ENCODE measurements at places on chromosomes 6 and 20. TPM values are rescaled to one million over a fixed set of nuclear protein-coding genes. Genes with fewer than 3 reads are reported as not detected.

- no peak for DNase-seq
Measured at GRCh38 chr20:37933786-37934633, 31.1 kb downstream of the VSTM2L start.

GRCh38 chr6:70396796-70397729 is 16.2 kb upstream of the FAM135A start:
- DNase-seq, result no peak

- DNase-seq, result no peak
Measured at GRCh38 chr6:75850026-75850833, 101.2 kb downstream of the MYO6 start.

OR2B6 gene
- not detected for total RNA-seq

GRCh38 chr20:25000268-25000801 is 7.8 kb upstream of the APMAP start:
- peak; percentile 58 for DNase-seq

- DNase-seq, result peak; percentile 3
Measured at GRCh38 chr6:124131259-124131658, 327.6 kb downstream of the NKAIN2 start.

TINAG gene
- total RNA-seq, result not detected

- no peak for DNase-seq
Measured at GRCh38 chr20:7712661-7713060, 227.6 kb downstream of the HAO1 start.

ARMH2 gene
- total RNA-seq, result not detected

BMP7 gene
- total RNA-seq, result 317 TPM

GNMT gene
- not detected for total RNA-seq

DNA sequence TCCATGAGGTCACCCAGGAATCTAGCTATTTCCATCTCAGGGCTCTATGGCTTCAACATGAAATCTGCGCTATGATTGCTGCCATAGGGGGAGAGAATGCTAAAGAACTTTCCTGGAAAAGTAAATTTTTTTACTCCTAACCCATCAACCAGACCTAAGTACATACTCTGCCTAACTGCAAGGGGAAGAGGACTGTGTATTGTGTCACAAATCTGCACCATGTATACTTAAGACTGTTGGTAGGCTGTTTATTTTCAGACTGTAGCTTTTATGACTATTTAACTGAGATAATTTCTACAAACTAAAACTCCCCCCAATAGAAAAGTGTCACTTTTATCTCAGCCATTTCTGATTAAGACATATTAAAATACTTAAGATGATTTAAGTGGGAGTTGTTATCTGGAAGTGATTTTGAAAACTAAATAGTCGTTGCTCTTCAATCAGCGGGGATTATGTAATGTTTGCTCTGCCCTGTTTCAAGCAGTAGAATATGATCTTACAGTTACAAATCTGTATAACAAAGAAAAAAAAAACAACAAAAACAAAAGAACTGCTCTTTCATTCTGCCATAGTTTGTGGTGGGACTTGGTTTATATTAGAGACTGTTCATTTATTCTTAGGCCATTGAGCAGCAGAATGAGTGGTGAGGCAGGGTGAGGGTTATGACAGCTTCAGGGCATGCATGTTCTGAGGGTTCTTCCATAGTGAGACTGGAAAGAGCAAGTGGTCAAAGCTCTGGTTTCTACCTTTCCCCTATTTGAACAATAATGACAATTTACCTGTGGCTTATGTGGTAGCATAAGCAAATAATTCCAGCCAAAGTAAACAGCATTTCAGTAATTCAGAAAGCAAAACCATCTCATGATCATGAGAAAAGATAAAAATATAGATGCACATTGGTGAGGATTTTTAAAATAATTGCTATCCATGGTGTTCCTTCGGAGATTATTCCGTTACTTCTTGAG is 126.3 kb upstream of the CEP162 start:
- DNase-seq, result peak; percentile 3

DNA sequence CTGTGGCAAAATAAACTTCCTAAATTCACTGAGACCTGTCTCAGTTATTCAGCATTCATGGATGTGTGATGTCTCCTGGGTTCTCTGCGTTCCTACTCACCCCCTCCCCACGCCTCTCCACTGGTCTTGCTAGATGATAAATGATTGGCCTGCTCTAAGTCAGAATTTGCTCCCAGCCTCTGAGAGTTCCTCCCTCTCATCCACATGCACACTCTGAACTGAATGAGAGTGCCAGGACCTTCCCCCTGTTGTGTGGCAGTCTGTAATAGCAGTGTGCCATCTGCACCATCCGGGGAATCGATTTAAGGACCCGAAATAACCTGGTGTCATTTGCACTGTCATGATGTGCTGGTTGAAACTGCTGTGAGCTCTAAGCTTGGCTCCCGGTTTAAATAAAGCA is 135.8 kb upstream of the AFDN start:
- DNase-seq, result no peak

VSTM2L gene
- total RNA-seq, result 0.16 TPM

CLPSL2 gene
- total RNA-seq, result 2.0 TPM

ACSS1 gene
- 113 TPM for total RNA-seq

- no peak for DNase-seq
Measured at GRCh38 chr6:4489538-4489937, 286.7 kb upstream of the CDYL start.

DNA sequence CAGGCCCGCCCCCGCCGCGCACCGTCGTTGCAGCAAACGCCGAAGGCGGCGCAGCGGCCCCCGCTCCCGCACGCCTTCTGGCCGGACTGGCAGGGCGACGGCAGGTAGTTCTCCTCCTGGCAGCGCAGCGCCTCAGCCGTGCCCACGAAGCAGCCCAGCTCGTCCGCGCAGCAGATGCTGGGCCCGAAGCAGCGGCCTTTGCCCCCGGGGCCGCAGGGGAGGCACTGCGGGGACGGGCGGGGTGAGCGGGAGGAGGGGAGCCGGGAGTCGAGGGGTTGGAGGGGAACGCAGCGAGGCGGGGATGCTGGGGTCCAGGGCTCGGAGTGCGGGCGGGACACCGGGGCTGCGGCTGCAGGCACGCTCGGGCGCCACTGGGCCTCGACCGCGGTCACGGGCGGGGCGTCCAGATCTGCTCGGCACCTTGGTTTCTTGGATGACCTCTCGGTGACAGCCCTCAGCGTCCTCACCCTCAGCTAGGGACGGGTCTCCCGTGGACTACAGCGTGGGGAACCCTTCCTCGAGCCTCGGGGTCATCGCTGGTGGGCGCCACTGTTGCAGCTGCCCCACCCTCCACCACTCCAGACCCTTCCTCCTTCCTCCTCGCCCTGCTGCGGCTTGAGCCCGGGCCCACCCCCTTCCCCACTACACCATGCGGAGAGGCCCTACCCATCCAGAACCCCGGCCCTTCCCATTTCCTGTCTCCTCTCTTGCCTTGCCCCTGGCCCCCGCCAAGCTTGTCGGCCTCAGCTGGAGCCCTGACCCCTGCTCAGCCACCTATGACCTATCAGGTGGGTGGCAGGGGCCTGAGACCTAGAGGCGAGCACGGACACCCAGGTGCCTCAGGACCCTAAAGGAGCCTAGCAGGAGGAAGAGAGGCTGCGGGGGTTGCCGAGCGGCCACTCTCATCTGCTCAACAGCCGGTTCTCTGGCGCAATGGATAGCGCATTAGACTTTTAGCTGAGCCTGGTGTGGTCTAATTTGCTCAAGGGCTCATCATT is 1.3 kb downstream of the AVP start:
- DNase-seq, result no peak

RPS6KA2 gene
- total RNA-seq, result 5.6 TPM

DNA sequence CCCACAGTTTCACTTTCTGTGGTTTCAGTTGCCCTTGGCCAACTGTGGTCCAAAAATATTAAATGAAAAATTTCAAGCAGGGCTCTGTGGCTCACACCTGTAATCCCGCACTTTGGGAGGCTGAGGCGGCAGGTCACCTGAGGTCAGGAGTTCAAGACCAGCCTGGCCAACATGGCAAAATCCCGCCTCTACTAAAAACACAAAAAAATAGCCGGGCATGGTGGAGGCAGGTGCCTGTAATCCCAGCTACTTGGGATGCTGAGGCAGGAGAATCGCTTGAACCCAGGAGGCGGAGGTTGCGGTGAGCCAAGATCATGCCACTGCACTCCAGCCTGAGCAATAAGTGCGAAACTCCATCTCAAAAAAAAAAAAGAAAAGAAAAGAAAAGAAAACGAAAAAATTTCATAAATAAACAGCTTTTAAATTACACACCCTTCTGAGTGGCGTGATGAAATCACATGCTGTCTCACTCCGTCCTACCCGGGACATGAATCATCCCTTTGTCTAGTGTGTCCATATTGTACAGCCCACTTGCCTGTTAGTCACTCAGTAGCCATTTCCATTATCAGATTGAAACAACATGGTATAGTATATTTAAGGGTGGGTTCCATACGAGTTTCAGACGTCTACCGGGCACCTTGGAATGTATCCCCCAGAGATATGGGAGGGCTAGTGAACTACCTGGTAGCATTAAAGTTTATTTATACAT is 11.7 kb downstream of the PTPRK start:
- peak; percentile 41 for DNase-seq

DNA sequence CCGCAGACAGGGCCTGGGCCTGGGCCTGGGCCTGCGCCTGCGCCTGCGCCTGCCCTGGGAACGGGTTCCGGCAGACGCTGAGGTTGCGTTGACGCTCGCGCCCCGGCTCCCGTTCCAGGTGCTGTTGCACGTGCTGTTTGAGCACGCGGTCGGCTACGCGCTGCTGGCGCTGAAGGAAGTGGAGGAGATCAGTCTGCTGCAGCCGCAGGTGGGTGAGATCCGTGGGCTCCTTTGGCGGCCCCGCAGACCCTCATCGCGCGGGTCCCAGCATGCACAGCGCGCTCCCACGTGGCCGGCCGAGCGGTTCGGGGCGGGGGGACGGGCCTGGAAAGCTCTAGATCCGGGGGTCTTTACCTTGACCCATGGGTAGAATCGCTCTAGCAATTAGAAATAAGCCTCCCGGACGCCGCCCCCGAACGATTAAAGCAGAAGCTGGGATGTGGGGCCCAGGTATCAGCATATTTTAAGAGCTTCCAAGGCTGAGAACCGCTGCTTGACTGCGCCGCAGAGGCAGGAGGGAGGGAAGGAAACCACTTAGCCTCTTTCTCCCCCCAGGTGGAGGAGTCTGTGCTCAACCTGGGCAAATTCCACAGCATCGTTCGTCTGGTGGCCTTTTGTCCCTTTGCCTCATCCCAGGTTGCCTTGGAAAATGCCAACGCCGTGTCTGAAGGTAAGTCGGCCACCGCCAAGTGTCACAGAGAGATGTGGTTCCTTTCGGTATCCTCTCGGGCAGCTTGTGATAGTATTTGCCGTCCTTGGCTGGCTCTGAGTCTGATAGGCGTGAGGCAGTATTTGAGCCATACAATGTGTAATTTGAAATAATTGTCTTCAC is 508 bp downstream of the NOP56 start:
- no peak for DNase-seq

DNA sequence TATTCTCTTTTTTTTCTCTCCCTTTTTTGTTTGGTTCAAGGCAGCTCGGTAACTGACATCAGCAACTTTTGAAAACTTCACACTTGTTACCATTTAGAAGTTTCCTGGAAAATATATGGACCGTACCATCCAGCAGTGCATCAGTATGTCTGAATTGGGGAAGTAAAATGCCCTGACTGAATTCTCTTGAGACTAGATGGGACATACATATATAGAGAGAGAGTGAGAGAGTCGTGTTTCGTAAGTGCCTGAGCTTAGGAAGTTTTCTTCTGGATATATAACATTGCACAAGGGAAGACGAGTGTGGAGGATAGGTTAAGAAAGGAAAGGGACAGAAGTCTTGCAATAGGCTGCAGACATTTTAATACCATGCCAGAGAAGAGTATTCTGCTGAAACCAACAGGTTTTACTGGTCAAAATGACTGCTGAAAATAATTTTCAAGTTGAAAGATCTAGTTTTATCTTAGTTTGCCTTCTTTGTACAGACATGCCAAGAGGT is 10.6 kb downstream of the HEY2 start:
- no peak for DNase-seq

FABP7 gene
- not detected for total RNA-seq

- no peak for DNase-seq
Measured at GRCh38 chr6:169950558-169950957, 199.1 kb downstream of the ERMARD start.

TREML2 gene
- total RNA-seq, result not detected

GRCh38 chr6:44926556-44926955 is 401.6 kb upstream of the RUNX2 start:
- no peak for DNase-seq

GRCh38 chr6:25578538-25578937 is 73.5 kb upstream of the SCGN start:
- no peak for DNase-seq

MTHFD1L gene
- 101 TPM for total RNA-seq

KCNK17 gene
- total RNA-seq, result not detected

- no peak for DNase-seq
Measured at GRCh38 chr6:136037876-136038460, 186.5 kb downstream of the PDE7B start.

KCNQ2 gene
- 0.25 TPM for total RNA-seq

- no peak for DNase-seq
Measured at GRCh38 chr6:107668743-107669474, 155.2 kb downstream of the SCML4 start.

- DNase-seq, result no peak
Measured at GRCh38 chr6:101125380-101125971, 244.3 kb upstream of the ASCC3 start.

GRCh38 chr6:45690846-45691245 is 313.1 kb upstream of the SUPT3H start:
- no peak for DNase-seq

GRCh38 chr6:135710042-135710441 is 141.5 kb upstream of the PDE7B start:
- no peak for DNase-seq

TBC1D22B gene
- 11.8 TPM for total RNA-seq

DNA sequence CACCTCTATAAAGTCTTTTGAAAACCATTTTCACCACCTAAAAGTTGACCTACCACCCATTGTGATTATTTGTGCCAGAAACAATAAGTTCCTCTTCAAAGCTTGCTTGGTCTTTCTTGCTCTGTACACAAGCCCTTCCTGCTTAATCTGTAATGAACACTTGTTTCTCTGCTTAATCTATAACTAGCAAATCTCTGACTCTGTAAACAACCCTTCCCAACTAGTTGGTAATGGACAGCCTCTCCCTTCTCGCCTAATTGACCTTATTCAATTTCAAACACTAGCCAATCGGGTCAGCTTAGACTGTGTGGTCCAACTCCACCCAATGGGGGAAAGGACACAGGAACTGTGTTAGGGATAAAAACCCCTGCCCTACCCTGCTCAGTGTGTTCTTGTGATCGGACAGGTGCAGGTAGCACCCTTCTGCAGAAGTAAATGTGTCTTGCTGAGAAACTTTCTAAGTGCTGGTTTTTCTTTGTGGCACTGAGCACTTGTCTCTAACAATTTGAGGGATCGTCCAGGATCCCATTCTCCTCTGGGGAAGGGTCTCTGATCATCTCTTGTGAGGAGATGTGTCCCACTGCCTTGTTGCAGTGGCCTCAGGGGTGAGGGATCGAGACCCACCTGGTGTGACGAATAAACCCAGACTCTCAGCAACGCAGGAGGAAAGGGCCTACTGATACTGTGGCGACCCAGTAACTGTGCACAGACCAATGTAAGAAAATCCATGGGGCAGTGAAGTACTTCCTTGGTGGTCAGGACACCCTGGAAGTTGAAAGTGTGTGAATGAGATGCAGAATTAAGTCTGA is 23.5 kb downstream of the CHD6 start:
- DNase-seq, result no peak

GRCh38 chr6:44022671-44023352 is 104.4 kb downstream of the MRPL14 start:
- no peak for DNase-seq

Data from Caco-2 (cell line).